ENCODE measurements at places on chromosomes 7 and 10.

GRCh38 chr7:21903020-21903786, 42.5 kb downstream of the CDCA7L start:
- DNase-seq: no peak

GRCh38 chr7:29649876-29650275, 86.2 kb downstream of the PRR15 start:
- no peak for DNase-seq

DNA sequence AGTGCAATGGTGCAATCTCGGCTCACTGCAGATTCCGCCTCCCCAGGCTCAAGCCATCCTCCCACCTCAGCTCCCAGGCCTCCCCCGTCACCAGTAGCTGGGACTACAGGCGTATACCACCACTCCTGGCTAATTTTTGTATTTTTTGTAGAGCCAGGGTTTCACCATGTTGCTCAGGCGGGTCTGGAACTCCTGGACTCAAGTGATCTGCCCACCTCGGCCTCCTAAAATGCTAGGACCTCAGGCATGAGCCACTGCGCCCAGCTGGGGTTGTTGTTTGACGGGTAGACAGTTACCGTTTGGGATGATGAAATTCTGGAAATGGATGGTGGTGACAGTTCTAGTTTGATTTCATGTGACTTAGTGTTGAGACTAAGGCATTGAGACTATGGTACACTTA, 15.3 kb downstream of the CALML3 start:
- DNase-seq: no peak

DNA sequence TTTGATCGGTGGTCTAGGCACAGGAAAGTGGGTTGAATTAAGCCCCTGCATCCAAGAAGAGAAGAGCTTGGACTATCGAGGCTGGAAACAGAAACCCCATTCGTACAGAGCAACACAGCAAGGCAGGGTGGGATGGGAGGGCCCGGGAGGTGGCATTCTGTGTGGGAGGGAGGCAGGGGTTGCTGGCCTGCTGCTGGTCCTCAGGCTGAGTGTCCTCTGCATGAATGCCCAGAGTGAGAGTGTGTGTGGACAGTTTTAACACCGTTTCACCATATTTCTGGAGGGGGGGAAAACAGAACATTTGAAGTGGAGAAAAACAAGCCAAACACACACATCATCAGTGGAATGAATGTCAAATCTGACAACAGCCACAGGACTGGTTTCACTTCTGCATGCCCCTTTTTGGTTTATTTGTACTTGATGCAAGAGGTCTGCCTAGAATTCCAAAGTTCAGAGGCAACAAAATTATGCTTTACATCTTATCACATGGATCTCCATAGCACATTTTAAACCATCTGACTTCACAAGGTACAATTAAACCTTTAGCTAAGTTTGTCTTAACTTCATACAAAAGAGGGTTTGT, 11.1 kb upstream of the ENO4 start:
- DNase-seq: no peak
